ENCODE measurements at places on chromosomes 7 and 10.

GRCh38 chr7:123023126-123023525 lies 27.6 kb upstream of the TAS2R16 start:
- DNase-seq, result no peak

DNA sequence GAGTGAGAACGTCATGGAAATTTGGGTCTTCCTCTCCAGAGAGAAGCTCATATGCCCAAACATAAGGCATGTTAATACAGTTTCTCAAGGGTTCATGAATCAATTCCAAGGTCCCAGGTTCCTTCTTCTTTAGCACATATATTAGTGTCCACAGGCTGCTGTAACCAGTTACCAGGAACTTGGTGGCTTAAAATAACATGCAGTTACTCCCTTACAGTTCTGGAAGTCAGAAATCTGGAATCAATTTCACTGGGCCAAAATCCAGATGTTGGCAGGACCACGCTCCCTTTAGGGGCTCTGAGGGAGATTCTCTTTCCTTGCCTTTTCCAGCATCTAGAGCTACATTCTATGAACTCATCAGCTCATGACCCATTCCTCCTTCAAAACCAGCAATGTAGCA lies 64.8 kb downstream of the MRC1 start:
- no peak for DNase-seq

DNA sequence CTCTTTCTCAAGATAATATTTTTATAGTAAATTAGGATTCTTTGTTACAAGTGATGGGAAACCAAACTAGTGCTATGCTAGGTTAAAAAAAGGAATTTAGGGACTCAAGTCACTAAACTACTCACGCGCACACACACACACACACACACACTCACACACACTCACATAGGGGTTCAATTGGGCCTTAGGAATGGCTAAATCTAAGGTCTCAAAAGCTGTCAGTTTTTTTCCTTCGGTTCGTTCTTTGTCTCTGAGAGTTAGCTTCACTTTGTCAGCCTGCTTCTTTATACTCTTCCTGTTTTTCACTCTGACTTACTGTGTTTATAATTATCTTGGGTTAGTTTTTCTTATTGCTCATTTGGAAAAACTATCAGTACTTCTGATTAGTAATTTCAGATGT lies 138.9 kb downstream of the ADK start:
- no peak for DNase-seq

GRCh38 chr7:98199131-98199530 lies 12.1 kb upstream of the BHLHA15 start:
- no peak for DNase-seq

GRCh38 chr7:23967949-23968599 lies 258.1 kb downstream of the STK31 start:
- DNase-seq, result no peak

DNA sequence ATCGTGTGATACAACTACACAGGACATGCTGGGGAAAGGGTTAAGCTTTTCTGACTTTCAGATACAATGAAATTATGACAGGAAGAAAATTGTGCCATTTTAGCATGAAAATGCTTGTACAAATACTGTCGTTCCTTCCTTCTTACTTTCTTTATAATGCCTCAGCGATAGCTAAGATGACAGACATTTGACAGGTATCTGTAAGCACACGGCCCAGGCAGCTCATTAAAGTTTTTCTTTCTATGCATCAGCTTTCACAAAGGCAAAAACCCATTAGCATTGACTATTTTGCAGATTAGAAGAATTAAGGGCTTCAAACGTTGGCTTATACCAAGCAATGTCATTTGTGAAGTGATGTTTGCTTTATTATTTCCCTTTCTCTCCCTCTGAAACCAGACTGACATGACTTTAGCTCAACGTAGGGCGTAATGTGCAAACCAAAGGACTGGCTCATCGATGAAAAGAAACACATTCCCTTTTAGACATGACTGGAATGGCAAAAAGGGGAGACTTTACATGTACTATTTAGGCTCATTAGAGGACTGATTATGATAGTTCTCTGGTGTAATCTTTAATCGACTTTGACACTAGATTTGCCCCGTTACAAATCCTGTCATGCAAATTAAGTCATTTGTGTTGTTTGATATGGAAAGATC lies 258.4 kb upstream of the SP8 start:
- no peak for DNase-seq

DNA sequence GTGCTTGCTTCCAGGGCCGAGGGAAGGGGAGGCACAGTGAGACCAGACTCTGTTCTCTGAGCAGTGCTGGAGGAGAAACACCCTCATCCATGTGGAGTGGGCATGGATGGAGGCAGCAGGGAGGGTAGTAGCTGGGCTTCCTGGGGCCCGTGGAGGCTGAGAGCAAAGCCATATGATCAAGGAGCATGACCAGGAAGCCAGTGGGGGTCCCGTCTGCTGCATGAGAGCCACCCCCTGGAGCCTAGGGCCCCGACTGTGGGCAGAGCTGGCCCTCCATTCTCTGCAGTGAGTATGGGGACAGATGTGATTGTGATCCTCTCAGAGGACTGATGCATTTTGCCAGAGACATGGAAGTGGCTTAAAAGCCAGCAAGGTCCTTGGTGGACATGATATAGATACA lies 61.6 kb downstream of the CCNY start:
- no peak for DNase-seq

DNA sequence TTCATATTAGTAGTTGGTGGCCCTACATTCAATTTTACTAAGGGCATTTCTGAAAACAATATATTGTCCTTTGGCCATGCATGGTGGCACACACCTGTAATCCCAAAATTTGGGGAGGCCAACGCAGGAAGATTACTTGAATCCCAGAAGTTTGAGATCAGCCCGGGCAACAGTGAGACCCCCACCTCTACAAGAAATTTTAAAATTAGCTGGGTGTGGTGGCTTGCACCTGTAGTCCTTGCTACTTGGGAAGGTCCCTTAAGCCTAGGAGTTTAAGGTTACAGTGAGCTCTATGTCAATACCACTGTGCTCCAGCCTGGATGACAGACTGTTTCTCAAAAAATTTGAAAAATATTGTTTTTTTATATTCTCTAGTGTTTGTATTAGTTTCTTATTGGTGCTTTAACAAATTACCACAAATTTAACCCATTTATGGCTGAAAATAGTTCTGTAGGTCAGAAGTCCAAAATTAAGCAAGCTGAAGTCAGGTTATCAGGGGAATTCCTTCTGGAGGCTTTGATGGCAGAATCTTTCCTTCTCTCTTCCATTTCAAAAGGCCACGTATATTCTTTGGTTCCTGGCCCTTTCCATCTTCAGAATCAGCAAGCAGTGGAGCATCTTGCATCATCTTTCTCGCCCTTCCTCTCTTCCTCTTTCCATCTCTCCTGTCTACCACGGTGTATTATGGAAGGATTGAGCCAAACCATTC lies 12.4 kb downstream of the CBX3 start:
- DNase-seq, result no peak

- DNase-seq, result no peak
Measured at GRCh38 chr7:20338285-20338684, 7.6 kb downstream of the ITGB8 start.

DNA sequence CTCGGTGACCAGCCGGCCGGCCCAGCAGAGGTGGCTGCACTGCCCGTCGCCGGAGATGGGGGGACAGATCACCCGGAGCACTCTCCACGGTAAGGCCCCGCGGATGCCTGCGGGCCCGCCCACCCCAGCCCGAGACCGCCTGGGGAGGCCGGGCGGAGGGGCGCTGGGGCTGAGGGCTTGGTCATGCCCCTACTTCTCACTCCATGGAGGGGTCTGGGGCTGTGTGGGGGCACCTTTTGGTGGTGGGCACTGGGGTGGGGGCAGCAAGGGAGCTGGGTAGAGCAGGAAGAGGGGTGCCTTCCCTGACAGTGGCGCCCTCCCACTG lies 61.8 kb downstream of the NEURL1 start:
- DNase-seq, result no peak

Data from HCT116 (cell line).